ENCODE measurements at places on chromosomes 5 and 9. TPM values are rescaled to one million over a fixed set of nuclear protein-coding genes. Genes with fewer than 3 reads are reported as not detected.

NRG2 gene
- total RNA-seq = 1.8 TPM

ADGRD2 gene
- total RNA-seq = not detected

DMRT3 gene
- total RNA-seq = not detected

RETREG1 gene
- total RNA-seq = 3.6 TPM

IFNA13 gene
- total RNA-seq = not detected

C5orf52 gene
- not detected for total RNA-seq

GALNT12 gene
- total RNA-seq = 4.4 TPM

SLC22A4 gene
- total RNA-seq = 6.4 TPM

TRPM6 gene
- 2.5 TPM for total RNA-seq

PCDHB13 gene
- 0.08 TPM for total RNA-seq

HDHD3 gene
- total RNA-seq = 23.0 TPM

OR1N1 gene
- total RNA-seq = not detected

PCBD2 gene
- total RNA-seq = 11.9 TPM

CNTNAP3B gene
- 15.8 TPM for total RNA-seq

FAM200C gene
- 1.6 TPM for total RNA-seq

SLC24A2 gene
- total RNA-seq = not detected

SOX30 gene
- not detected for total RNA-seq

TLX3 gene
- total RNA-seq = not detected

RASEF gene
- 7.2 TPM for total RNA-seq

C1QTNF2 gene
- total RNA-seq = 0.10 TPM

TTC16 gene
- 0.03 TPM for total RNA-seq

KIF12 gene
- 2.0 TPM for total RNA-seq

MTX3 gene
- total RNA-seq = 6.3 TPM

NRARP gene
- 2.5 TPM for total RNA-seq

ANKDD1B gene
- not detected for total RNA-seq

GGTA1 gene
- total RNA-seq = not detected

SPINK6 gene
- total RNA-seq = 0.45 TPM

PRRX2 gene
- 10.9 TPM for total RNA-seq

ZBTB26 gene
- total RNA-seq = 2.0 TPM

KIAA1958 gene
- total RNA-seq = 2.6 TPM

PRDM9 gene
- not detected for total RNA-seq

RGS7BP gene
- total RNA-seq = not detected

GADD45G gene
- total RNA-seq = 0.21 TPM

GFI1B gene
- total RNA-seq = 0.10 TPM

STPG3 gene
- not detected for total RNA-seq
